Kasumi-1 (cell line): ENCODE measurements at places on chromosomes 13 and 19.

- no peak for DNase-seq
Measured at GRCh38 chr13:43725460-43725859, 61.3 kb downstream of the ENOX1 start.

DNA sequence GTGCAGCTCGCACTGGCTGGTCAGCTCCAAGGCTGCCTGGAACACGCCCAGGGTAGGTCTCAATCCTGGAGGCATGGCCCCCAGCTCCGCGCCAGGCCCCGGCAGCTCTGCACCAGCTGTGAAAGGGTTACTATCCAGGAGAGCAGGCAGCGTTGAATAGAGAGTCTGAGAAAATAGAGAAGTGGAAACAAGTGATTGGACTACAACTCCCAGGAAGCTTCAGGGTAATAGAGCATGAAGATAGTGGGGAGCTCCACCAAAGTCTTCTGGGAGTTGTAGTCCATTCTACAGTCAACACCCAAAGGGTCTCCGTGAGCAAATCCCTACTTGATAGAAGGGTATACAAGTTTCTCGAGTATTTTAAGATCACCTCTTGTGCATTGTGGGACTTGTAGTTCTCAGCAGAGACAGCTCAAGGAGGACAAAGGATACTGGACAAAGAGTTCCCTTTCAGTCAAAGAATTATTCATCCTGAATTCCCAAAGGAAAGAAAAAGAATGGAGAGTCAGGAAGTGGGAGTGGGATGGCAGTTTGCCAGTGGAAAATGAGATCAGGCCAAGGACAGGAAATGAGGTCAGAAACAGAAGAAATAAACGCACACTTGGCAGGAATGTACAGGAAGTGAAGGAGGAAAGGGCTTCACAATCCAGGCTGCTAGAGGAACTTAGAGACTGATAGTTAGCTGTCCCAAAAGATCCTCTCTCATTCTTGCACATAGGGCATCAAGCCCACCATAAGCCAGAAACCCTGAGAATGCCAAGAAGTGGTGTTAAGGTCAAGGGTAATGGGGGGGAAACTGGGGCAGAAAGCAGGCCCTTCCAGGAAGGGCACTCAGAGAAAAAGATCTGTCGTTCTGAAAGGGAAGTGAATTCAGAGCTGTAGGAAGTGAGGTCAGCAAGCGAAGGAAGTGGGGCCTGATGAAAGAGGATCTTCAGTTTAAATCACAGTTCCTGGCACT, 5.5 kb upstream of the MAMSTR start:
- DNase-seq: peak; percentile 98

DNA sequence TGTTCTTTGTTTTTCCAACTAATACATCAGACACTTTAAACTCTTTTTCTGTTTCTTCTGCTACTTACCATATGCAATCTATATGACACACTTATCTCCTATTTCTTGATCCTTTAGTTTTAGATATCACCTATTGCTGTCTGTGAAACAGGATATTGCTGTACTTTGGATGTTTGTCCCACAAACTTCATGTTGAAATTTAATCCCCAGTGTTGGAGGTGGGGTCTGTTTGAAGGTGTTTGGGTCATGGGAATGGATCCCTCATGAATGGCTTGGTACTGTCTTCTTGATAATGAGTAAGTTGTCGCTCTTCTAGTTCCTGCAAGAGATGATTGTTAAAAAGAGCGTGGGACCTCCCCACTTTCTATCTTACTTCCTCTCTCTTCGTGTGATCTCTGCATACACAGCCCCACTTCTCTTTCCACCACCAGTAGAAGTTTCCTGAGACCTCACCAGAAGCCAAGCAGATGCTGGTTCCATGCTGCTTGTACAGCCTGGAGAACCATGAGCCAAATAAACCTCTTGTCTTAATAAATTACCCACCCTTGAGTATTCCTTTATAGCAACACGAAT, 244.2 kb downstream of the NHLRC3 start:
- DNase-seq: no peak

DNA sequence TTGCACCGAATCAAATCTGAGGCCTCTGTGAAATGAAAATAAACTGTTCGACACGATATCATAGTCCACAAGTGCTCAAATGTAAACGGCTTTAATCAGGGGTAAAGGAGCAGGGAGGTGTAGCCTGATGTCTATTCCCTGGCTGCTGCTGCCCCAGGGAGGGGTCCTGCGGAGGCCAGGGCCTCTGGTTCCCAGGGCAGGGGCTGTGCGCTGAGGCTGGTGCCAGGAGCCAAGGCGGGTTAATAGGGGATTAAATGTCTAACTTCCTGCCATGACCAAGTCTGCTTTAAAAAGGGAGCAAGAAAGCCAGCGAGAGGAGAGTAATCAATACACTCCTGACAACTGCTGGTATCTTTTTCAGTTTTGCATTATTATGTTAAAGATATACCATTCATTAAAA, 59.4 kb downstream of the ZNF536 start:
- no peak for DNase-seq
